DMS53 (cell line): ENCODE measurements at places on chromosomes 3 and 15.

- DNase-seq: no peak
Measured at GRCh38 chr15:99481951-99482230, 83.9 kb upstream of the MEF2A start.

GRCh38 chr3:104642827-104643226, 723.9 kb upstream of the ALCAM start:
- DNase-seq: no peak

DNA sequence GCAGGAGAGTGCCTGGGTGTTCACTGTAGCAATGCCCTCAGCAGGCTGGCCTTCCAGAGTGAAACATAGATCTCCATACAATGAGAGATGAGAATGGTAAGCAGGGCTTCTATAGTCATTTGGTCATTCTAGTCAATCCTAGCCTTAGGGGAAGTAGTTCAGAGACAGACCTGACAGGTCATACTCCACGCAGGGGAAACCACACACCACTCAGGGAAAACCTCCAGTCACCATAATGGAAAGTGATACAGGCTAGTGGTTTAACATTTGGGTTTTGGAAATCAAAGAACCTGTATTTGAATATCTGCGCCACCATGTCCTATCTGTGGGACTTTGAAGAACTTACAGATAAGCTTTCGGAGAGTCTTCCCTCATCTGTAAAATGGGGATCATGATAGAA, 425.7 kb upstream of the PPP2R3A start:
- no peak for DNase-seq

GRCh38 chr3:88628901-88629300, 478.5 kb upstream of the EPHA3 start:
- no peak for DNase-seq

DNA sequence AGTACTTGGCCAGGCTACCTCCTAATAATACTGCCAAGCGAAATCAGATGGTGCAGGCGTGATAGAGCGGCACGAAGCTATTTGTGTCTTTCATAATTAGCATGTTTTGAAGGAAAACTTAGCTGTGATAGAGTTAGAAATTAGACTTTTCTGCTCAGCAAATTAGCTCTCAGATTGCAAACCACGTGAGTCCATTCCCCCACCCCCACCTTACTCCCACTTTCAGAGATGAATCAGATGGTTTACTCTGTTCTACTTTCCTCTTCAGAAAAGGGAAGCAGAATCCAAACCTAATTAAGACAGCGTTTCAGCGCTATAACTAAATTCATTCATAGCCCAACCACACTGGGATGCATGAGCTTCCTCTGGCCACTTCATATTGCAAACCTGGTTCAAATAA, 214.6 kb downstream of the SLCO3A1 start:
- DNase-seq: no peak

- DNase-seq: no peak
Measured at GRCh38 chr3:108053067-108053466, 37.8 kb downstream of the CD47 start.

DNA sequence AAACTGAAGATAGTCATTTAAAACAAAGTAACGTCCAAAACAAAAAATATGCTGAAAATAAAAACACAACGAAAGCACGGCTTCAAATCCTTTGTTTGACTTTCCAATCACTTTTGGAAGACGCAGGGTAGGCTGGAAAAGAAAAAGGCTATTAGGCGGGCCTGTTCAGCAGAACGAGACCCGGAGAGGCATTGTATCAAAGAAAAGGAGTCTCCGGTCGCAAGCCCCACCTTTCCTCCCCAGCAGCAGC, 691 bp downstream of the SENP7 start:
- DNase-seq: no peak

GRCh38 chr15:77118882-77119321, 48.0 kb upstream of the TSPAN3 start:
- peak; percentile 72 for DNase-seq

DNA sequence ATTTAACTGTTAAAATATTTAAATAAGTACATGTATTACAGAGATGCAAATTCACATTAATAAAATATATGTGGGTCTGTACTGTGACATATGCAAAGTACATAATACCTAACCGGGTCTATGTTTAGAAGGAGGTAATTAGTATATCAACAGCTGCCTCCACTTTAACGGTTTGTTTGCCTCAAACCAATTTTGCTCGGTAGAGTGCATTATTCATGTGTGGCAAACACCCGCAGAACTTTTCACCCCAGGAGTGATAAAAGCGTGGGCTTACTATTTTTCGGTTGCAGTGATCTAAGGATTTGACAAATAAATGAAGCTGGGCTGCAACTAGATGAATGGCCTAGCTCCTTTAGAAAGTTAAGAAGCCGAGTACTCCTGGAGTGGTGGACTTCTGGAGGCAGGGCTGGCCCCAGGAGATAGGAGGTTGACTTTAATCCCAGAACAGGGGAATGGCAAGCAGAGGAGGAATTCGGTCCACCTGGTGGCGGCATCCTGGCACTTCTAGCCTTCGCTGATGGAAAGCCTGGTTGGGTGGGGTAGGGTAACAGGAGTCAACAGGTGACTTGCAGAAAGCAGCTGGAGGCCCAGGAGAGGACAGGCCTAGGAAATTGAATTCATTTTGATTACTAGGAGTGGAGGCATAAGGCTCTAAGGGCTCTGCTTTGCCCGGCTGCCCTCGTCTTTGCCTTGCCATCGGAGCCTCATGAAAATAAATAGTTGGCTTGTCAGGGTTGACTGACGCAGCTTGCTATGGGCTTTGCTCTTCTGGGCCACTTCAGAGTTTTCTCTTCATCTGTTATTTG, 2.4 kb downstream of the SLCO3A1 start:
- peak; percentile 74 for DNase-seq

DNA sequence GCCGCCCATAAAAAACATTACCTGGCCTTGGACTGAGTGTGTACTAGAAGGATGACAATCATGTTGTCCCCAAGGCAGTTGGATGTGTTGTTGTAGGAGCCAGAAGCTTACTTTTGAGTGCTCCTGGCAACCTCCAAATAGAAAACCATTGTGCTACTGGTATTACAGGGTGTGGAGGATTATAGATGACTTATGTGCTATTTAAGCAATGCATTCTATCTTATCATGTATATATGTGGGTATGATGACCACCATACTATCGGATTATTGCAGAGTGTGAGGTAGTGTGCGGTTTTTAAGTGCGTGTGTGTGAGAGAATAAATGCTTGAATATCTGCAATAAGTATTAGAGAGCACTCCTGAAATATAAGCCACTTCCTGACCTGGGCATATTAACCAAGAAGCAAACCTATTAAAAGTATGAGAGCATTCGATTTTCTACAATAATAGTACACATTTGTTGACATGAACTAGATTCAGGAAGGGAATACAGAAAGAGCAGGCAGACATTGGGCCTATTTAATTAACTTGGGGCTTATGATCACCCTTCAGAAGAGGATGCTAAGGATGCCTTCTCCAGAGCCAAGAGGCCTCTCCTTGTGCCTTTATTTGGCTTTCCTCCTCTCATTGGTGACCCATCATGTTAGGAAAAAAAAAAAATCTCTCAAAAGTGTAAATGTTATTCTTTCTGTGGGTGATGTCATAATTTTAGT, 11.7 kb upstream of the MBNL1 start:
- DNase-seq: no peak

DNA sequence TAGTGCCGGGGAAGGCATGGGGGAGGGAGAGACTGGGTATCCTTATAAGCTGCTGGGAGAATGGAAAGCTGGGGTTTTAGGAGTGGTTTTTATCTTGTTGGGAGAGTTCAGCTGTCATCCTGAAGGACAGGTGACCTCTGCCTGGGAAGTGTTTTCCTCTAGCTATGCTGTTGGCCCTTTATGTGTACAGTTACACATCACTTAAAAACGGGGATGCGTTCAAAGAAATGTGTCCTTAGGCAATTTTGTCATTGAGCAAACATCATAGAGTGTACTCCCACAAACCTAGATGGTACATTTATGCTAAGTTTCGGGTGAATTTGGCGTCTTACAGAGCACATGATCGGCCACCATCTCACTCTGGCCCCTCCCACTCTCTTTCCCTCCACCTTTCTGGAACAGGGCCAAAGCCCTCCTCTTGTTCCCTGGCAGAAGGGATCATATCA, 164.3 kb upstream of the NUDT16 start:
- DNase-seq: no peak

DNA sequence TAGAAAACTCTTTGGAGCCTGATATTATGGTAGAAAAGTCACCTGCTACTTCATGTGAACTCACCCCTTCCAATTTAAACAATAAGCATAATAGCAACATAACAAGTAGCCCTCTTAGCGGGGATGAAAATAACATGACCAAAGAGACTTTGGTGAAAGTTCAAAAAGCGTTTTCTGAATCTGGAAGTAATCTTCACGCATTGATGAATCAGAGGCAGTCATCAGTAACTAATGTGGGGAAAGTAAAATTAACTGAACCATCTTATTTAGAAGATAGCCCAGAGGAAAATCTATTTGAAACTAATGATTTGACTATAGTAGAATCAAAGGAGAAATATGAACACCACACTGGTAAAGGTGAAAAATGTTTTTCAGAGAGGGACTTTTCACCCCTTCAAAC, 5.1 kb upstream of the SCG5 start:
- DNase-seq: no peak

- no peak for DNase-seq
Measured at GRCh38 chr3:27200721-27201489, 168.3 kb downstream of the NEK10 start.

GRCh38 chr15:43184407-43185124, 637 bp upstream of the CCNDBP1 start:
- DNase-seq: peak; percentile 26

- DNase-seq: peak; percentile 14
Measured at GRCh38 chr3:130692455-130692854, 54.2 kb downstream of the PIK3R4 start.

- DNase-seq: no peak
Measured at GRCh38 chr3:107124885-107125284, 252.4 kb upstream of the CCDC54 start.

DNA sequence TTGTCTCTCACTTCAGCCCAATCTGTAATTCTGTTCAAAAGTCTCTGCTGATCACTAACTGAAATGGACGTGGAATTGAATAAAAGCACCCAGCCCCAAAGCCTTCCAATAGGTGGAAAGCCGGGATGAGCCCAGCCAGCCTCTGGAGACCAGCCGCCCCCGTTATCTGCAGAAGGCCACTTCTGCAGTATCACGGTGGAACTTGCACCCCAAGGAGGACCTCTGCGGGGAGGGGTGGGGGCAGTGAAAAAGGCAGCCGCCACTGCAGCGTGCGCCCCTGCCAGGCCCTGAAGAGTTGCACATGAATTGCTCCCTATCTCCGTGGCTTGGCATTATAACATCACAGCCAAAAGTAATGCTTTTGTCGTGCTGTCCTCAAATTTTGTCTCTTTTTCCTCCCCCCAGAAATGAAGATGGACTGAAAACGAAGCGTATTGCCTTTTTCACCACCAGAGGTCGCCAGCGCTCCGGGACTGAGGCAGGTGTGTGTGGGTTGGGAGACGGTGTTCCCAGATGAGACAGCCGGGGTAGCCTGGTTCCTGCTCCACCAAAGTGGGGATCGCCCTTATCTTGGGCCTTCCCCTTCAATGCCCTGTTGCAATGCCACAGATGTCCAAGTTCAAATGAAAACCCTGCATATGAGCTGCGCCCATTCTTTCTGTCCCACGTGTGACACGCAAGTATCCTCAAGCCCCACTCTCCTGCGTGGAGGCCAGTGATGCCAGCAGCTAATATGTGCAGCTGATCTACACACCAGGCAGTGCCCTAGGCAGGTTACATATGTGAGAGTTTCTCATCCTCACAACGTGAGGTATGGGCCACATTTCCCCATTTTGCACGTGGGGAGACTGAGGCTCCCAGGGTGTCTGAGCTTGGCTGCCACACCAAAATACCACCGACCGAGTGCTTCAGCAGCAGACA, 96.0 kb downstream of the LRRK1 start:
- peak; percentile 77 for DNase-seq

- no peak for DNase-seq
Measured at GRCh38 chr3:63724987-63725386, 72.5 kb downstream of the SNTN start.

- DNase-seq: no peak
Measured at GRCh38 chr3:37224879-37225278, 50.5 kb upstream of the LRRFIP2 start.

GRCh38 chr15:45612790-45613415, 21.9 kb upstream of the SQOR start:
- no peak for DNase-seq

DNA sequence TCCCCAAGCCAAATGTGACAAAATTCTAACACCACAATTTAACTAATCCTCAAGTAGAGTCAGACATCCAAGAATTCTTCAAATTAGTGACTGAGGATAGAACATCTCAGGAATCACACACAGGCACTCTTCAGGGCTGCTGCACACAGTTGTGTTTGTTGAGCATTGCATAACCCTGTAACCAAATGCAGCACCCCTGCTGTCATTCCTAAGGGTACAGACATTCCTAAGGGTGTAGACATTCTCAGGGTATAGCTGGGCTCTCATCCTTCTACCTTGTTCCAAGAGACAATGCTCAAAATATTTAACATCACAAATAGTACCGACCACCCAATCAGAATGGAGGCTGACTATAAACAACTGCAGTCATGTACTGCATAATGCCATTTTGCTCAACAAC, 107.1 kb upstream of the UBE2E2 start:
- no peak for DNase-seq

- DNase-seq: no peak
Measured at GRCh38 chr3:144426366-144426765, 454.7 kb downstream of the DIPK2A start.

DNA sequence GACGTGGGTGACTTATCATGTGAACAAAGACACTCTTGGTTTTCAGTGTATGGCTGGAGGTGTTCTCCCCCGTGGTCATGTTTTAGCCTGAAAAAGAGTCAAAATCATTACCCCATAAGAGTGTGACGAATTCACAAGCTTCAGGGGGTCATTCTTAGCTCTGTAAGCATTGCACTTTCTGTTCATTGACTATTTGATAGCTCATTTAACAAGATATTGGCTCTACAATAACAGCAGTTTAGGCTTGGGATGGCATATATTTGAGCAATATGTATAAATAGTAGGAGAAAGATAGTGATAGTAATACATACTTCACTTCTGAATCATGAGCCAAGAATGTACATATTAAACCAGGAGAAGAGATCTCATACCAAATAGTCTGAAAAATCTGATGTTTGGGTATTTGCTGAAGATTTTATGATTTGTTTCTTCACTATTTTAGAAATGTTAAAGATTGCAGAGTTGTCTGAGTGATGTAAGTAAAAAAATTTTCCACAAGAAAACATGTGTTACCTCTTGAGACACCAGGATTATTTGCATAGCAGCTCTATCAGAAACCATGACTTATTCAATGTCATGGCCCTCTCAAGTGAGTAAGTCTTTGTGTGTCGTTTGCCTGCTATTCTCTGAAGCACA, 996.0 kb downstream of the OTOL1 start:
- peak; percentile 3 for DNase-seq

GRCh38 chr3:137105277-137105977, 147.6 kb downstream of the IL20RB start:
- peak; percentile 73 for DNase-seq
